NB4 (cell line): ENCODE measurements at places on chromosomes 11 and 22.

- no peak for DNase-seq
These were observed 16.3 kb downstream of the GRAP2 start for GRCh38 chr22:39917197-39917643.

DNA sequence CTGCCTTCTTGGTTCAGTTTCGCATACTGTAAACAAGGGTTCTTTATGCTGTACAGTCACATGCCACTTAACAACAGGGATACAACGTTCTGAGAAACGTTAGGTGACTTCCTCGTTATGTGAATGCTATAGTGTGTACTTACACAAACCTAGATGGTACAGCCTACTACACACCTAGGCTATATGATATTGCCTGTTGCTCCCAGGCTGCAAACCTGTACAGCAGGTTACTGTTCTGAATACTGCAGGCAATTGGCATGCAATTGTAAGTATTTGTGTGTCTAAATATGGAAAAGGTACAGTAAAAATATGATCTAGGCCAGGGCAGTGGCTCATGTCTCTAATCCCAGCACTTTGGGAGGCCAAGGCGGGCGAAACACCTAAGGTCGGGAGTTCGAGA lies 85.7 kb upstream of the PRDM11 start:
- DNase-seq = no peak

- no peak for DNase-seq
These were observed 24.3 kb upstream of the HIKESHI start for GRCh38 chr11:86277741-86278140.

- peak; percentile 37 for DNase-seq
These were observed 182.4 kb upstream of the LARGE1 start for GRCh38 chr22:34102633-34103032.

DNA sequence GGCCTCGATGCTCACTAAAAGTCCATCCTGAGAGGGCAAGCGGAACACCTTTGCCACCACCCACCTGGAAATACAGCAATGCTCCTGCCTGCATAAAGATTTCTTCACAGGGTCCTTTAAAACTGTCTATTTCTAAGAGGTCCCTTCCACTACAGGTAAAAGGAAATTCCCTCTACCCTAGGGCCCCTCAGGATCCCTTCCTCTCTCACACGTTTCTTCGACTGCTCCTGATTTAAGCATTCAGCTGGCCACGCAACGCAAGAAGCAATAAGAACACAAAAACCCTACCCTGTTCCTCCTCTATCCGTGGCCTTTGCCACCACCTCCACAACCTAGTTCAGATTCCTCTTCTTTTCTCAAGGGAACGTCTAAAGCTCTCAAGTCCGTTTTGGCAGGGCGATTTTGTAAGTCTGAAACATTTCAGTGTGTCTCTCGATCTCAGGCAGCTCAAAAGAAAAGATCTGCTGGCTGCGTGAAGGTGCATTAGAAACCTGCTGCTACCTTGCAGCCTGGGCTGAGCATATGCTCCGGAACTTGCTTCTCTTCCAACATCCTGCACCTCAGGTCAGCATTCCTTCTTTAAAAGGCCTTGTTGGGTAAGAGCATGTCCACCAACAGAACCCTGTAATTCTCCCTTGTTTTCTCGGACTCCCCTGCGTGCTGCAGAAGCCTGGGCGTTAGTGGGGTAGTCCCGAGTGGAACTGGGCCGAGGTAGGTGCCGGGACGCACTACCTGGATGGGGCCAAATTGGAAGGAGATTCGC lies 1.6 kb downstream of the LGR4 start:
- peak; percentile 61 for DNase-seq

- DNase-seq = no peak
These were observed 511.2 kb downstream of the BUD13 start for GRCh38 chr11:116261606-116262005.

GRCh38 chr11:32100495-32100894 lies 9.6 kb downstream of the RCN1 start:
- DNase-seq = no peak

GRCh38 chr22:49044091-49044490 lies 783.6 kb downstream of the BRD1 start:
- no peak for DNase-seq

DNA sequence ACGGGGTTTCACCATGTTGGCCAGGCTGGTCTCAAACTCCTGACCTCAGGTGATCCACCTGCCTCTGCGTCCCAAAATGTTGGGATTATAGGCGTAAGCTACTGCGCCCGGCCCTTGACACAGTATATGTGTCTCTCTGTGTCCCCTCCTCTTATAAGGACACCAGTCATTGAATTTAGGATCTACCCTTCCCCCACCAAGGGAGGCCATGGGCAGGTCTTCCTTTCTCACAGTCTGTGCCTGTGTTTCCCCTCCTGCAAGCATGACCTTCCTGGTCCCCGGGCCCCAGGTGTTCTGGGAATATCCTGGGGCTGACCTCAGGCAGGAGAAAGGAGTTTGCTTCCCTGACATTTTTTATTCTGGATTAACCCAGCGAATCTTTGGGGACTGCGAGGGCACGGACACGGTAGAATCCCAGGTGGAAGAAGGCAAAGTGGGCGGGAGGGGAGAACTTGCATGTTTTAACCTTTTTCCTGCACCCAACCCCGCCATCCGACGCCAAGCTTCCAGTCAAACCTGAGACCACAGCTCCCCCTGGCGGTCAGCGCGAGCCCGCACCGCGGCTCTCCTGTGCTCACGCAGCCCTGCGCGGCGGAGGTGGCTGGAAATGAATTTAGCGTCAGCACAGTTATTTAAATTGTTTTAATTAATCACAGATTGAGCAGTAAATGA lies 42.1 kb upstream of the ISX start:
- DNase-seq = peak; percentile 70

GRCh38 chr11:316891-317301 lies 3.1 kb downstream of the IFITM1 start:
- DNase-seq = no peak

- no peak for DNase-seq
These were observed 94.2 kb downstream of the FCHSD2 start for GRCh38 chr11:73047773-73048371.

DNA sequence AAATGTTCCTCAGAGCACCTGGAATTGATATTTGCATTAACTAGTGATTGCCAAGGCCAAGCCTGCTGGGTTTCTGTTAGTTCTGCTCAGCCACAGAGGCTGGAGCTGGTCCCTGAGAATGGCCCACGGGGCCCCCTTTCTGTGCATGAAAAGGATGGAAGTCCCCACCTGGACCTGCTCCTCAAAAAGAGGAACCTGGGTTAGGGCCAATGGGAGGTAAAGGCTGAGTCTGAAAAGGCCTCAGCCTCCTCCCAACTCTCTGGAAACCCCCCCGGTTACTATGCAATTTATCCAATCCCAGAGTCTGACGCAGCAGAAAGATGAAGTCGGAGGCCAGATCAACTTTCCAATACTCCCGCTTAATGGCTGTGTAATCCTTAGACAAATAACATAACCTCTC lies 6.8 kb upstream of the CREB3L1 start:
- DNase-seq = no peak

DNA sequence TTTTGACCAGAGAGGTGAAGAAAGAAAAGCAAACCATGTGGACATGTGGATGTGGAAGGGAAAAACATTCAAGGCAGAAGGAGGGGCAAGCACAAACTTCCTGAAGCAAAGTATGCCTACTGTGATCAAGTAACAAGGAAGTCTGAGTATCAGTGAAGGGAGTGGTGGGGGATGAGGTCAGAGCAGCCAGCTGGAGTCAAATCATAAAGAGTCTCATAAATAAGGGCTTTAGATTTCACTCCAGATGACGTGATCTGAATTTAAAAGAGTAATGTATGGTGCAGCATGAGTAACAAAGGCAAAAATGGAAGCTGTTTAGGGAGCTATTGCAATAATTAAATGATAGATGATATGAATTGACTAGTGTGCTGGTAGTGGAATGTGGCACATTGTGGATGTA lies 665.4 kb upstream of the CCDC90B start:
- DNase-seq = no peak

GRCh38 chr11:112589155-112589554 lies 328.5 kb upstream of the PLET1 start:
- DNase-seq = no peak

DNA sequence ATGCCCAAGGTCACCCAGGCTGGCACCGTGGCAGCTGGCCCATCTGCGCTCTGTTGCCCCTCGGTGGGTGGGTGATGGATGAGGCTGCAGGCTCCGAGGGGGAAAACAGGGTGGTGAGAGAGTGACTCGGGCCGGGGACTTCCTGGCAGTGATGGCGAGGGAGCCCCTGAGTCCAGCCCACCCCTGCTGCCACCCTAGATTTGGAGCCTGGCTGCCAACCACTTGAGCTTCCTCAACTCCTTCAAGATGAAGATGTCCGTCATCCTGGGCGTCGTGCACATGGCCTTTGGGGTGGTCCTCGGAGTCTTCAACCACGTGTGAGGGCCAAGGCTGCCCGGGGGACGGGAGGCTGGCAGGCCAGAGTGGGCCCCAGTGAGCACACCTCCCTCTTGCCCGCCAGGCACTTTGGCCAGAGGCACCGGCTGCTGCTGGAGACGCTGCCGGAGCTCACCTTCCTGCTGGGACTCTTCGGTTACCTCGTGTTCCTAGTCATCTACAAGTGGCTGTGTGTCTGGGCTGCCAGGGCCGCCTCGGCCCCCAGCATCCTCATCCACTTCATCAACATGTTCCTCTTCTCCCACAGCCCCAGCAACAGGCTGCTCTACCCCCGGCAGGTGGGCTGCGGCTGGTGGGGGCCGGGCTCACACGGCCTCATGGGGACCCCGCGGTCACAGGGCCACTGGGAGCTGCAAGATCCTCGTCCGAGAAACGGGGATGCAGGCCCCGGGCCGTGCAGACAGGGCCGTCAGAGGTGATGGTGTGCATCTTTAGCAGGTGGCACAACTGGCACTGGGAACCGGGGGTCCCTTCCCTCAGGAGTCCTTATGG lies 10.1 kb downstream of the TCIRG1 start:
- DNase-seq = peak; percentile 8

GRCh38 chr11:115941044-115941443 lies 436.8 kb upstream of the CADM1 start:
- no peak for DNase-seq

DNA sequence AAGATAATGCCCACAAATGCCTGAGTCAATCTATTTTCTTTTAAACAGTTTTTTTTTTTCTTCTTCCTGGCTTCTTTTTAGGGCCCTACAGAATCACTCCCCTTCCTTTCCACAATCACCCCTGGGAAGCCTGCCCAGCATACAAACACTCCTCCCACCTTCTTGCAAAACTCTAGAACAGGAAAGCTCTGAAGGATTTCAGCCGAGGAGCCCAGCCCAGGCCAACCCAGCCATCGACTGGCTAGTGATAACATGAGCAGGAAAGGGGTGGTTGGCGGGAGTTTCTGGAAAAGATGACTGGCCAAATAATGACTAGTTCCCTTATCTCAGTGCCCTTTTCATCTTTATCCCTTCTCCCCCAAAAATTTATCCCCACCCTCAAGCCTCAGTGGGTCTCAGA lies 68.2 kb downstream of the USP35 start:
- peak; percentile 73 for DNase-seq

GRCh38 chr11:94089341-94089740 lies 39.3 kb upstream of the PANX1 start:
- no peak for DNase-seq

DNA sequence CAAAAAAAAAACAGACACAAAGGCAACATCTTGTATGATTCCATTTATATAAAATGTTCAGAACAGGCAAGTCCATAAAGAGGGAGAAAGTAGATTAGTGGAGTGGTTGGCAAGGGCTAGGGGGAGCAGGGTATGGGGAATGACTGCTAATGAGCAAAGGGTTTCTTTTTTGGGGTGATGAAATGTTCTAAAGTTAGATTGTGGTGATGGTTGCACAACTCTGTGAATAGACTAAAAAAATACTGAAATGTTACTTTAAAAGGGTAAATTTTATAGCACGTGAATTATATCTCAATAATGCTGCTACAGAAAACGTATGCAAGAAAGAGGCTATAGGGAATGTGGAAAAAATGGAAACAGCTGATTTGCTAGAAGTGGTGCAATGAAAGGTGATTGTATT lies 155.1 kb downstream of the TENM4 start:
- DNase-seq = peak; percentile 61

GRCh38 chr11:134764367-134764766 lies 352.3 kb upstream of the B3GAT1 start:
- no peak for DNase-seq

DNA sequence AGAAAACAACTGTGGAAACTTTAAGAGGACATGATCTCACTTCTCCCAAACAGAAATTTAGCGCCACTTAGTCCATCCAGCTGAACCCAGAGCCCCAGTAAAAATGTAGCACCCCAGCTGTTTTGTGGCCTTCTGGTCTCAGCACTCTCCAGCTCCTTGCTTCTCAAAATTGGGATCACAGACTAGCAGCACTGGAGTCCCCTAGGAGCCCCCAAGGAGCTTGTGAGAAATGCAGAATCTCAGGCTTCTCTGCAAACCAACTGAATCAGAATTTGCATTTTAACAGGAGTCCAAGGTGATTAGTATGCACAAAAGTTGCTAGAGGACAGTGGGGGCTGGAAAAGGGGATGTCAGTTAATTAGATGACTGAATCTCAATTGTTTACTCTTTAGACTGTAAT lies 89.8 kb upstream of the FIBIN start:
- DNase-seq = no peak

- DNase-seq = peak; percentile 83
These were observed 34.7 kb downstream of the RNF169 start for GRCh38 chr11:74783241-74783871.

DNA sequence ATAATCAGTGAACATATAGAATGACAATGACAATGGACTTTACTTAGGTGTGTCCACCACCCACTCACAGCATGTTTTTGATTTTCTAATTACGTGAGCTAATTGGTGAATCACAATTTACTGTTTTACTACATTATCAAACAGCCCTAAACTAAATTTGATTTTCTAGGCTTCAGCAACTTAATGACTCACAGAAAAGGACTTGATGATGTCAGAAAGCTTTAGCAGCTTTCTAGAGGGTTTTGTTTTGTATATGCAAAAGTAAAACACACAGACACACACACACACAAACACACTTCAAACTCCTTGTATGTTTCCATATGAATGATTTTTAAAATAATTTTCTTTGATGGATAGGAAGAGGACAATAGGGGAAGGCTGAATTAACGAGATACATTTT lies 878.6 kb upstream of the CCDC90B start:
- no peak for DNase-seq

GRCh38 chr11:532527-532985 lies 2.8 kb downstream of the HRAS start:
- DNase-seq = no peak

DNA sequence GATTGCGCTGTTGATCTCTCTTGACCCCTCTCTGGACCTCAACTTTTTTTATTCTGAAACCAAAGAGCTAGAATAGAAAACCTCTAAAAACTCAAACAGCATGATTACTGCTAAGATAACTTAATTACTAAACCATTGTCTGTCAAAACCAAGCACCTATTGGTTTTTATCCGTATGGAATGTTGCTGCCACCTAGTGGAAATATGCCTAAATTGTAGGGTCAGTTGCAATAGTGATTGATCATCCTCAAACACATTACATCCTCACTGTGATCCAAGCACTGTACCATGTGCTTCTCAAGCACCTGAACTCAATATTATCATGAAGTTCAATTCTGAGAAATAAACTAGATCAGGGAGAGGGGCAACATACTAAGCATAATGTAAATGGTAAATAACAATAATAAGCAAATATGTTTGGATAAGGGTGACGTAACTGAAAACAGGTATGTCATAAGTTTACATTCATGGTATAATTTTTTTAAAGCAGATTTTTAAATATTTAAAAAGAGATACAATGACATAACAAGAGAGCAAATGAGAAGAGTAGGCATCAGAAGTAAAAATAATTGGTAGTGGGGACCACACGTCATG lies 3.8 kb upstream of the OR5A2 start:
- DNase-seq = peak; percentile 71

GRCh38 chr11:409600-410483 lies 5.0 kb downstream of the SIGIRR start:
- no peak for DNase-seq
